ENCODE measurements at places on chromosomes 16 and 17.
A peak's percentile ranks its signal among the peaks of the same experiment; 100 is the strongest.

GRCh38 chr17:16352303-16352666, 984 bp downstream of the CENPV start:
- peak; percentile 5 for DNase-seq

DNA sequence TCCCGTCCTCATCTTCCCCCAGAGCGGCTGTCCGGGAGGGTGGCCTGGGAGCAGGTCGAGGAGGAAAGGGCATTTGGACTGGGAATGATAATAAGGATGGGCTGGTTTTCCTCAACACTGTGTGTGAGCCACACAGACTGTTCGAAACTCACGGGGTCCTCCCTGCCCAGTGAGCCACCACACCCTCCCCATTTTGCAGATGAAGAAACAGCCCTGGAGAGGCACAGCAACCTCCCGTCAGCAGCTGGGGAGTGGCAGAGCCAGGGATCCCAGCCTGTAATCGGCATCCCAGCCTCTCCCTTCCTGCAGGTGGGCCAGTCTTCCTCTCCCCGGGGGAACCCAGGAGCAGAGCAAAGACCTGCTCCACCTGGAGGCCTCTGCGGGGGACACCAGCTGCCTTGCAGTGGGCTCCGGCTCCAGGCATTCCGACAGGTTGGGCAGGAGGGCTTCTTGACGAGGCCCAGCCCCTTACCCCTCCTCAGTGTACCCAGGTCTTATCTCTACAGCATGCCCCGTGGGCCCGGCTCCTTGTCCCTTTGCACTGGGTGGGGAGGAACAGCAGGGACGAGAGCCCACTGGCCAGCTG, 23.8 kb downstream of the ENGASE start:
- DNase-seq: no peak

GRCh38 chr17:73323409-73324159, 11.8 kb upstream of the CDC42EP4 start:
- no peak for DNase-seq

DNA sequence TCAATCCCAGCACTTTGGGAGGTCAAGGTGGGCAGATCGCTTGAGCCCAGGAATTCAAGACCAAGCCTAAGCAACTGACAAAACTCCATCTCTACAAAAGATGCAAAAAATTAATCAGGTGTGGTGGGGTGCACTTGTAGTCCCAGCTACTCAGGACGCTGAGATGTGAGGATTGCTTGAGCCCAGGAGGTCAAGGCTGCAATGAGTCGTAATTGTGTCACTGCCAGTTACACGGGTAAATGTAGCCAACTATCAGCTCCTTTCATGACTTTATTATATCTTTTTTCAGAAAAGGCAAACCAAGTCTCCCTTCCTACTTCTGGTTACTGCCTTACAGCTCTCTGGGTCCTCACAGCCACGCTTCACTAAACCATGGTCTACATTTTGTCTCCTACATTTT, 4.0 kb downstream of the SDF2 start:
- no peak for DNase-seq

DNA sequence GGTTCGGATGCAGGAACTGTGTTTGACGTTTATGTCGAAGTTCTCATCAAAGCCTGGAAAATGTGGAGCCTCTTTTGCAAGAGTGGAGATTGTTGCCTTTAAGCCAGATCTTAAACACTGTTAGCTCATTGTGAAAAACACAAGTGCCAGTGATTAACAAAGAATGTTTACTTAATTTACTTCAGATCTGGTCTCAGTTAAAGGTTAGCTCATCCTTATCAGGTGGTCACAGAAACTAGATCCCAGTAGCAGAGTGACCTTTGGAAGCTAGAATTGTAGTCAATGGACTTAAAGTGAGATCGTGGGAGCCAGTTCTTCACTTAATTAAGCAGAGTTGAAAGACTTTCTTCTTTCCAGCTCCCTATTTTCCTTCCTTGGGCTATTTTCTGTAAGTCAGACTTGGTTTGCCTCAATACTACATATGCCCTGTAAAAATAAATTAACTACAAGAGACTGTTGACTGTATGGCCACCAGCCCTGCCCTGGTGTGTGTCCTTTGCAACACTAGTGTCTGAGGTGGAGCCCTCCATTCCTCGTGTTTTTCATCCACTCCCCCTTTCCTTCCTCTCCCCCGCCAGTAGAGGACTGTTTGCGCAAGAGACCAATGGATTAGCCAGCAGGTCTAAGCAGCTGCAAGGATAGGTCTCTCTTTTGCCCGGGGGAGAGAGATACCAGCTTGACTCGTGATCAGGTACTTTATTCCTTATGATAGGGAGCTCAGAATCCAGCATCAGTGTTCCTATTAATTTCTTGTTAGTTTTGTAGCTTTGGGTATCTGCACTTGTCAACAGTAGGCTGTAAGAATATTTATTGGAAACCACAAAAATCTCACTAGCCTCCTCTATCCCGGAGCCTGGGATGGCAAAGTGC, 20.2 kb downstream of the FBXO39 start:
- DNase-seq: no peak
